ENCODE measurements at places on chromosomes 5 and 9. TPM values are rescaled to one million over a fixed set of nuclear protein-coding genes. Genes with fewer than 3 reads are reported as not detected.

Gene PRDM9
- not detected for total RNA-seq

Gene PROB1
- total RNA-seq = 0.17 TPM

Gene CLIC3
- 4.5 TPM for total RNA-seq

Gene SLC6A7
- 0.02 TPM for total RNA-seq

Gene DPYSL3
- total RNA-seq = 16.9 TPM

Gene NKD2
- total RNA-seq = 18.5 TPM

Gene IFNA13
- total RNA-seq = not detected

Gene QRFP
- not detected for total RNA-seq

Gene PTPN3
- total RNA-seq = 15.4 TPM

Gene SPATA31C2
- not detected for total RNA-seq

Gene PRRC1
- 41.9 TPM for total RNA-seq

Gene FGD3
- total RNA-seq = 0.16 TPM

Gene TXNDC8
- total RNA-seq = not detected

Gene TGFBI
- total RNA-seq = 1,898 TPM

Gene PAEP
- 0.14 TPM for total RNA-seq

Gene SEMA6A
- 0.39 TPM for total RNA-seq

Gene SEC24A
- 15.0 TPM for total RNA-seq

Gene SOWAHA
- 0.15 TPM for total RNA-seq

Gene SHC3
- 0.32 TPM for total RNA-seq

Gene ANKRD18B
- 4.6 TPM for total RNA-seq
